ENCODE measurements at places on chromosomes 1 and 21.

GRCh38 chr1:151849126-151849525 is 4.4 kb downstream of the THEM5 start:
- no peak for DNase-seq

DNA sequence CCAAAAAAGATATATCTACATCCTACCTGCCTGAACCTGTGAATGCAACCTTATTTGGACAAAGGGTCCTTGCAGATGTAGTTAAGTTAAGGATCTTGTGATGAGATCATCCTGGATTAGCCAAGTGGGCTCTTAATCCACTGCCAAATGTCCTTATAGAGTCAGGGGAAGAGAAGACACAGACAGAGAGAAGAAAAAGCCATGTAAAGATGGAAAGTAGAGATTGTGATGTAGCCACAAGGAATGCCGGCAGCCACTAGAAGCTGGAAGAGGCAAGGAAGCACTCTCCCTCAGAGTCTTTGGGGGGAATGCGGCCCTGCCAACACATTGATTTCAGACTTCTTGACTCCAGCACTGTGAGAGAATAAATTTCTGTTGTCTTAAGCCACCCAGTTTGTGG is 16.2 kb downstream of the HSD11B1 start:
- no peak for DNase-seq

DNA sequence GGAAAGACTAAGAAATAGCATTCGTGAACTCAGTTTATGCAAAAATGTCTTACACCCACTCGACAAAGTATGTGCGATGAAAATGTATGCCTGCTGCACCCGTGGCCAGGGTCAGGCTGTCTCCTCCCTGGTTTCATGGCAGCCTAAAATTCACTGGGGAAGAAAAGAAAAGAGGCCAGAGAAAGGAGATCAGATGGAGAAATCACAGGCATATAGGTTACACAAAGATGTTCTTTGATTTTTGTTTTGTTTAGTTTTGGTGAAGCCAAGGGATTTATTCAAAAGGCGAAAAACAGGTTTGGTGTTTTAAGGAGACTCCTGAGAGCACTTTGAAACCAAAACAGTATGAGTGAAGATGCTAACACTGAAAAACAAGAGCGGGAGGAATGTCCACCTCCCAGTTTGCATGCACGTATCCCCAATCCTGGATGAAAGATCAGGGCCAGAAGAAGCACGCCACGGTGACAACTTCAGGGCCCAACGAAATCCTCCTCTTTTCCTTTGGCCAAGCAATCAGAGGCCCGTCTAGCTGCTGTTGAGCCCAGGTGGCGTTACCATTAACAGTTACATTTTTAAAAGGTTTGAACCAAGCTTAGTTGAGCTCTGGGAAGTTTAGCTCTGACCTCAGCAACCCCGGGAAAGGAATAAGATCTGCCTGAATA is 992 bp upstream of the SSX2IP start:
- DNase-seq: no peak

DNA sequence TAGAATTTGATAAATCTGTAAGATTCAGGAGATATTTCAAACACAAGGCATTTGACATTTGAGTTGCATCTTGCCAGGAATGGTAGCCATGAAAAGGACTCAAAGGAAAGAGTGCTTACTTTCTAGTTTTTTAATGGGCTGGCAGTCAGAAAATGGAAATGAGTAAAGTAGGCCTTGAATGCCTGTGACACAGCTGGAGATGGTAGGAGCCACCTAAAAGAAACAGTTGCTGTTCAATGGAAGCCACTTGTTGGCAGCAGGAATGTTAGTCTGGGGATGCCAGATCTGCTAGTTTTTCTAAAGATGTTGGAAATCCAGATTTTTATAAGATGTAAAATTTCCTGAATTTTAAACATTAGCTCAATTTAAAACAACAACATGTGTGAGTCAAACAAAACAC is 43.6 kb downstream of the CACHD1 start:
- no peak for DNase-seq

Measured in stimulated activated CD4-positive, alpha-beta T cell treated with anti-CD3 and anti-CD28 coated beads, Interleukin-15, amount 100 ng/mL, for 1 hour (primary cell).